ENCODE measurements at places on chromosomes 7 and 10. TPM values are rescaled to one million over a fixed set of nuclear protein-coding genes. Genes with fewer than 3 reads are reported as not detected.

- H3K27me3 ChIP-seq: peaks cover 42% of the 10 kb centered on the region
- H3K4me3 ChIP-seq: no peak overlapping the region
- H3K36me3 ChIP-seq: no peaks in the 10 kb centered on the region
- no peak overlapping the region for H3K27ac ChIP-seq
- no peaks in the 10 kb centered on the region for H3K4me1 ChIP-seq
- DNase-seq: no peak
Observed at GRCh38 chr7:151902311-151902710, 25.4 kb upstream of the PRKAG2 start.

GRCh38 chr10:62459072-62459471 is 84.9 kb downstream of the ZNF365 start:
- peaks cover 12% of the 10 kb centered on the region for H3K4me1 ChIP-seq
- H3K4me3 ChIP-seq: no peak overlapping the region
- H3K27ac ChIP-seq: no peak overlapping the region
- no peaks in the 10 kb centered on the region for H3K27me3 ChIP-seq

- H3K4me3 ChIP-seq: no peak overlapping the region
- no peaks in the 10 kb centered on the region for H3K4me1 ChIP-seq
- no peak for DNase-seq
- H3K36me3 ChIP-seq: peaks cover 5% of the 10 kb centered on the region
Observed at GRCh38 chr10:38038932-38039245, 28.4 kb downstream of the ZNF33A start.

The AS3MT gene
- 6.2 TPM for total RNA-seq

DNA sequence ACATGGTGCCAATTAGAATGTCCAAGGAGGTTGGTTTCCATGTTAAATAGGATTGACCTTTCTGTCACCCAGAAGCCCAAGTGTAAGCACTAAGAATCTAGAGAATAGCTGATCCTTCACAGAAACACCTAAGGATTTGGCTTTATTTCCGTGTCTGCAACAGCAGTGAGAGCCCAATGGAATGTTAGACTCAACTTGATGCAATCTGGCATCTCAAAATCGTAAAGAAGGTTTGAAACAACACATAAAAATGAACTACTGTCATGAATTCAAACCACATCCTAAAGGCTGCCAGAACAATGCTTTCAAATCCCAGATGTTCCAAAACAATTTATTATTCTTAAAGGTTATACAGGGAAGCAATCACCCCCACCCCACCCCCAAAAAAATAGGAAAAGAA is 18.6 kb downstream of the PPP1R3C start:
- H3K36me3 ChIP-seq: no peaks in the 10 kb centered on the region
- H3K27ac ChIP-seq: peak overlapping the region; percentile 99
- DNase-seq: no peak
- peak overlapping the region; percentile 47 for H3K4me3 ChIP-seq

The HYAL4 gene
- not detected for total RNA-seq

GRCh38 chr10:51052163-51052562 is 22.1 kb upstream of the PRKG1 start:
- no peak for DNase-seq
- H3K4me3 ChIP-seq: no peak overlapping the region
- no peak overlapping the region for H3K27ac ChIP-seq
- H3K27me3 ChIP-seq: no peaks in the 10 kb centered on the region

The INMT gene
- 1.5 TPM for total RNA-seq

DNA sequence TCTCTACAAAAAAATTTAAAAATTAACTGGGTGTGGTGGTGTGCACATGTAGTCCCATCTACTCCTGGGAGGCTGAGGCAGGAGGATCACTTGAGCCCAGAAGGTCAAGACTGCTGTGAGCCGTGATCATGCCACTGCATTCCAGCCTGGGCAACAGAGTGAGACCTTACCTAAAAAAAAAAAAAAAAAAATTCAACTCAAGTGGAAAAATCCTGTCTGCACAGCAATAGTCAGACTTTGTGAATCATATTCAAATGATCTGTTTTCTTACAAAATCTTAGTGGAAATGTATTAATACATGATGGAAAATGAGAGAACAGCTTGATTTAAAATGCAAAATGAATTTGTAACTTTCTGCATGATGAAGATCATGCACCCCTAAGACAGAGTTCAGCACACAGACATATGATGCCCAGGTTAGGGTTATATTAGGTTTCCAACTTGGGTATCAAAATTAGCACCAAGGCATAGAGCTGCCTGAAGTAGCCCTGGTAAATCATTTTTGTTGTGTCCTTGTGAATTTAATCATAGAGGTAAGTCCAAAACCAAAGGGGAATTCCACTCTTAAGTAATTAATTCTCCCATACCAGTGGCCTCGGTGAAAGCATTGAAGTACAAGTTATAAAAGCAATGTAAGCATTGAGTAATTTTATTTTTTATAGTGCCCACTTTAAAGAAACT is 93.8 kb downstream of the ADD3 start:
- no peak overlapping the region for H3K4me3 ChIP-seq
- peaks cover 28% of the 10 kb centered on the region for H3K36me3 ChIP-seq
- no peak for DNase-seq
- H3K4me1 ChIP-seq: no peaks in the 10 kb centered on the region
- no peaks in the 10 kb centered on the region for H3K27me3 ChIP-seq

The CFAP46 gene
- 0.29 TPM for total RNA-seq

DNA sequence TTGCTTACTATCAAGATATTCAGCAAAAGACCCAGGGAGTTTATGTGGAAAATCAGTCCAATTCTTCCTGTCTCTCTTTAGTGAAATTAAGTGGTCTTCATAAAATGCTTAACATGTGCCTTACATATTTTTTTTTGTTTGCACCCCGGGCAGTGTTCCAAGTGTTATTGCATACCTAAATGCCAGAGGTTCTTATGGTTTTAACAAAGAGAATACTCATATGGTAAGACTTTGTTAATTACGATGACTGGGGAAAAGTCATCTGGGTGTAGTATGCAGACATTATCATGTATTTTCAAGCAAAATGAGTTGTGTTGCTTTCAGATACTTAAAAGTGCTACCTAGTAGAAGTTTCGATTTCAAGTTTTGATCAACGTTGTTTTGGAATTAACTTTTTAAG is 82.6 kb downstream of the PRKG1 start:
- H3K4me3 ChIP-seq: no peak overlapping the region
- no peak for DNase-seq
- no peak overlapping the region for H3K27ac ChIP-seq
- H3K27me3 ChIP-seq: no peaks in the 10 kb centered on the region
- H3K36me3 ChIP-seq: no peaks in the 10 kb centered on the region
- no peaks in the 10 kb centered on the region for H3K4me1 ChIP-seq

The CDNF gene
- total RNA-seq: 1.8 TPM

The PRSS37 gene
- not detected for total RNA-seq

The AKR1C3 gene
- 238 TPM for total RNA-seq

The PITX3 gene
- total RNA-seq: not detected

- no peak overlapping the region for H3K4me3 ChIP-seq
- H3K36me3 ChIP-seq: no peaks in the 10 kb centered on the region
- peaks cover 42% of the 10 kb centered on the region for H3K4me1 ChIP-seq
Observed at GRCh38 chr10:4809156-4809555, 16.9 kb upstream of the AKR1E2 start.

The HTR5A gene
- total RNA-seq: not detected

The H2BK1 gene
- not detected for total RNA-seq

GRCh38 chr7:1210321-1210978 is 22.2 kb upstream of the UNCX start:
- H3K27me3 ChIP-seq: peaks cover 46% of the 10 kb centered on the region
- DNase-seq: peak; percentile 73
- no peaks in the 10 kb centered on the region for H3K4me1 ChIP-seq
- no peak overlapping the region for H3K27ac ChIP-seq
- no peaks in the 10 kb centered on the region for H3K36me3 ChIP-seq
- no peak overlapping the region for H3K4me3 ChIP-seq

GRCh38 chr7:45188736-45189135 is 31.1 kb downstream of the RAMP3 start:
- H3K36me3 ChIP-seq: no peaks in the 10 kb centered on the region
- H3K27ac ChIP-seq: no peak overlapping the region
- no peaks in the 10 kb centered on the region for H3K4me1 ChIP-seq
- DNase-seq: peak; percentile 36
- peaks cover 21% of the 10 kb centered on the region for H3K27me3 ChIP-seq

The MGAM2 gene
- not detected for total RNA-seq

DNA sequence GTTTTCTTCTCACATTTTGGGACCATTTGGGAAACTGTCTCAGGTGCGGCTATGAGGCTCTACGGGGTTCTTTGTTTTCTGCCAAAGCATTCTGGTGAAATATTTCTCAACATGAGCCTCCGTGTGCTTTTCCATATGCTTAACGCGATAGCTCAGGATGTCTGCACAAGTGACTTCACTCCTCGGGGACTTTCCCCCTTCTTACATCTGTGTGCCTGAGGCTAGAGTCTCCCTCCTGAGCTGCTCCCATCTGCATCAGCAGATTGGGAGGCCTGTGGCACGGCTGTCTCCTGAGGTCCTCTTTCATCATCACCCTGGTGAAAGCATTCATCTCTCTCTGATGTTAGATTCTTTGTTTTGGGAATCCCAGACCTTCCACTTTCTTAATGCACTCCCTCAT is 1190.9 kb downstream of the TYW1 start:
- no peaks in the 10 kb centered on the region for H3K36me3 ChIP-seq
- no peaks in the 10 kb centered on the region for H3K4me1 ChIP-seq
- H3K27ac ChIP-seq: no peak overlapping the region
- H3K4me3 ChIP-seq: no peak overlapping the region

- H3K36me3 ChIP-seq: no peaks in the 10 kb centered on the region
- no peak overlapping the region for H3K4me3 ChIP-seq
- no peaks in the 10 kb centered on the region for H3K27me3 ChIP-seq
- H3K27ac ChIP-seq: no peak overlapping the region
- no peaks in the 10 kb centered on the region for H3K4me1 ChIP-seq
- DNase-seq: peak; percentile 38
Observed at GRCh38 chr10:106582291-106582690, 582.2 kb downstream of the SORCS1 start.
